ENCODE measurements at places on chromosomes 5 and 9.

DNA sequence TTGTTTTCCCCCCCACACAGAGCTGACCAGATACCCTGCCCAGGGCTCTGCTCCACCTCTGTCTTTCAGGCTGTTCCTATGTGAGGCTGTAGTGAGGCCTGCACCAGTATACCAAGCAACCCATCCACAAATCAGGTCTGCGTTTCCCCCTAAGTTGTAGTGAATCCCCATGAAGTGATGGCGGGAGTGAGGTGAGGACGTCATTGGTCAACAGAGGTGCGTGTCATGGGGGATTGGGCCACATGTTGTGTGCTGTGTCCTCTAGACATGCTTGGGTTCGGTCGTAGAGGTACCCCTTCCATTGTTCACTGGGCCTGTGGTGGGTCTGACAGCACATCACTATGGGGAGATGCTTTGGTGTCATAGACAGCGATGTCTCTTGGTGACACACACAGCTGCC is 184.6 kb downstream of the CACNA1B start:
- no peak for DNase-seq

GRCh38 chr5:57302164-57302563 is 128.3 kb downstream of the GPBP1 start:
- DNase-seq = no peak

DNA sequence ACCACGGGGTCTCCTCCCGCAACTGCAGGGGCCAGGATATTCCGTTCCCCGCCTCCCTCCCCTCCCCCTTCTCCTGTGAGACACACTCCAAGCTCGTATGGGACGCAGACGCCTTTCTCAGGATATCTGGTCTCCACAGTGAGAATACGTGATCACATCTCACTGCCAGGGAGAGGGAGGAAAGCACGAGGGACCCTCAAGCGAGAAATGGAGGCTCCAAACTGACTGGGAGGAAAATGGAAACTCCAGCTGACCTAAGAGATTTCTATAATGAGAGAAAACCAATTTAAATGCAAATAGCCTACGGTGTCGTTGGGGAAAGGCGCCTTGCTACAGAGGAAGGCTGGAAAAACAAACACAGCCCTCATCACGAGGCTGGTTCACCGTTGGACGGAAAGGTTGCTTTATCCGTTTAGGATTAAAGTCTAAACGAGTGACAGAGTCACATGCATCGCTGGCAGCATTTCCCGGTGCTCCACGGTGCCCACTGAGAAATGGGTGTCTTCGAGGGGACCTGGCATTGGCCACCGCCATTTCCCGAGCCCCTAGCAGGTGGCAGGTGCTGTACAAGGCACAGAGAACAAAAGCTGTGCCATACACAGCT is 116.9 kb upstream of the CPEB4 start:
- DNase-seq = no peak

DNA sequence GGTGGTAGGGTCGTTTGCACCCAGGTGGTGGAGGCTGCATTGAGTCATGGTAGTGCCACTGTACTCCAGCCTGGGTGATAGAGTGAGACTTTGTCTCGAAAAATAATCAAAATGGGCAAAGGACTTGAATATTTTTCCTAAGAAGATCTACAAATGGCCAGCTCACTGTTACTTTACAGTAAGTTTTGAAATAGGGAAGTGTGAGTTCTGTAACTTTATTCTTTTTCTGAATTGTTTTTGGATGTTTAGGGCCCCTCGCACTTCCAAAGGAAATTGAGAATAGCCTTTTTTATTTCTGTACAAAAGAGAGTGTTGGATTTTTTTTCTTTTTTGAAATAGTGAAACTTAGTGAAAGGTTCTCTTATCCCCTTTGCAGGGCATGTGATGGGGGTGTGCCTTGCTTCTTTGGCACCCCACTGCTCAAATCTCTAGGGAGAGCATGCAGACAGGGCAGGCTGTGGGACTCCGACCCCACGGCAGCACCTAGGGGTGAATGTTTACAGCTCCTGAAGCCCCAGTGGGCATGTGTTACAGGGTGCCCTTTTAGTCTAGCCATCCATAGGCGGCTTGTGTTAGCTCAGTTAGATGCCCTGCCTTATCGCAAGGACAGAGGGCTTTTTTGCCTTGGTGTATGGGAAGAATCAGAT is 33.3 kb downstream of the GPBP1 start:
- no peak for DNase-seq

DNA sequence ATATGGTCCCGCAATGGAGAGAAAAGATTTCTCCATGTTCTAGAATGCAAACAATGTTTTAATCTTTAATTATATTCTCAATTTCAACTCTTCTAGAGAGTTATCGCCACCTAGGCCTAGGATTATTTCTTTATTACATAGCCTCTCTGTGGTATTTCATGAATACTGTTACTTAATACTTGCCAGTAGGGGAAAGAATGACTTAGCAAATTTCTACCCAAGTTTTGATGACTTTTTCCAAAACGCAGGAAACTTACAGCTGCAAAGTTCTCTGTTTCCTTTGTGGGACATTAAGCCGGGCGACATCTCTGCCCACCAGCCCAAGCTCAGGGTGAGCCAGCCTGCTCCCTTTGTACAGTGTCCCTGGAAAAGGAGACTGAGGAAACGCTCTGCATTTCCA is 73.8 kb downstream of the MED27 start:
- DNase-seq = no peak

- DNase-seq = no peak
Measured at GRCh38 chr5:146032911-146033310, 72.5 kb downstream of the PLAC8L1 start.

DNA sequence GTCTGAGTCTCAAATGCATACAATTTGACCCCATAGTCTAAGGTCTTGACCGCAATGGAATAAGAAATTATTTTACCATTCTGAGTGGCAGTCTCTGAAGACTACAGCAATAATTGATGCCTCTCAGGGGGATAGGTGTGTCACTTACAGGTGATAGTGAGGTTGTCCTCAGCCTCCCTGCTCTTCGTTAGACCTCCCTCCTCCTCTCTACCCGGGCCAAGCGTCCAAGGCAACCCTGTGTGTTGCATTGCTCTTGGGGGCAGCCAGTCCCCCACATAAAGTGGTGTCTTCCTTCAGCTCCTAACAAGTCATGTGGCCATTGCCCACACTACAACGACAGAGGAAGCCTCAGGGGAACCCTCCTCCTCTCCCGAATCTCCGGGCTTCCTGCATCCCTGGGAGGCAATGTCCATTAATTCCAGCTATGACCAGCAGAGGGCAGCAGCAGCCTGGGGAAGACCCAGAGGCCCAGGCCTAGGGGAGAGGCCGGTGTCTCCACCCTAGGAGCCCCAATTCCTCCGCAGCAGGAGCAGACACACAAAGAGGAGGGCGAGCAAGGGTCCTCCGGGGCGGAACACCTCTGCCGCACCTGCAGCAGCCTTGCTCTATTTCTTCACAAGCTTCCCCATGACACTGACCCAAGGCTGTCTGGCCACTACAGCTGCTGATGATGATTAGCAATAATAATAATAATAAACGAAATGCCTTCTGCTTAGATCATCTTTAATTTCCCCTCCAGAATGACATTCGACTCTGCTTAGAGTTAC is 134.8 kb downstream of the KCNIP1 start:
- peak; percentile 23 for DNase-seq

- DNase-seq = no peak
Measured at GRCh38 chr5:4676934-4677333, 463.2 kb upstream of the ADAMTS16 start.

All from stimulated activated naive CD4-positive, alpha-beta T cell (primary cell).